T-helper 9 cell (primary cell): ENCODE measurements at places on chromosomes 1 and 21.

DNA sequence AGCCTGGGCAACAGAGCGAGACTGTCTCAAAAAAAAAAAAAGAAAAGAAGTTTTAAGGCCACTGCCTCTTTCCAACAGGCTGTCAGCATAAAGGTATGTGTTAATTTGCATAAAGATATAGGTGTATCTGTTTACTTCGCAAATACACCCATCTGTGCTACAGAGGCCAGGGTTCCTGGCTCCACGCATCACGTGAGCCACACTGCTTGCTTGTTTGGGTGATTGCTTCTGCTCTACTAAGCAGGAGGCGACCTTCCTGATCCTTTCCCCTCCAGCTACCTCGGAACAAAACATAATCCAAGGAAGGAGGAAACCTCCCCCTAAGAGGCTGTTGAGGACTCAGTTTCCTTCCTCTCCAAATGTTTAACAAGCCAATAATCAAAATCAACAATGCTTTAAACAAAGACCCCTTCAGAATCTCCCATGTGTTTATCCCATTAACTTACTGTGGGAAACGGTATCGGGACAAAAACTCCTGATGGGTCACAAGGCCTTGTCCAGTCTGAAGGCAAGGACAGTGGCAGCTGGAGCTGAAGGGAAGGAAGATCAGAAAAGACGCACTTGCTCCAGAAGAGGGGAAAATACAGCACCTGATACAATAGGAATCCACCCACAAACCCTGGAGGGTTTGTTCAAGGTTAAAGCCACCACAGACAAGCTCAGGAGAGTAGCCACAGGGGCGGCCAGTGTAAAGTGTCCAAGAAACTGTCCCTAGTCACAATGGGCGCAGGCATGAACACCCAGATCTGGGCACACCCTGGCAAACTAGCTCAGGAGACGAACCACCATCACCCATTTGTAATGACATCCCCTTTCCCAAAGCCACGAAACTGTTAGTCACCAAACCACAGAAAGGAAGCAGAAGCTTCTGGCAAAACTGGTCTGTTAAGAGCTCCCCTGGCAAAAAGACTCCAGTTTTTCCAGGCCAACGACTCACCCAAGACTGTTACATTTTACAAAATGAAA lies 17.2 kb downstream of the CTNNBIP1 start:
- DNase-seq = no peak

GRCh38 chr1:33975961-33976360 lies 112.1 kb downstream of the HMGB4 start:
- no peak for DNase-seq

DNA sequence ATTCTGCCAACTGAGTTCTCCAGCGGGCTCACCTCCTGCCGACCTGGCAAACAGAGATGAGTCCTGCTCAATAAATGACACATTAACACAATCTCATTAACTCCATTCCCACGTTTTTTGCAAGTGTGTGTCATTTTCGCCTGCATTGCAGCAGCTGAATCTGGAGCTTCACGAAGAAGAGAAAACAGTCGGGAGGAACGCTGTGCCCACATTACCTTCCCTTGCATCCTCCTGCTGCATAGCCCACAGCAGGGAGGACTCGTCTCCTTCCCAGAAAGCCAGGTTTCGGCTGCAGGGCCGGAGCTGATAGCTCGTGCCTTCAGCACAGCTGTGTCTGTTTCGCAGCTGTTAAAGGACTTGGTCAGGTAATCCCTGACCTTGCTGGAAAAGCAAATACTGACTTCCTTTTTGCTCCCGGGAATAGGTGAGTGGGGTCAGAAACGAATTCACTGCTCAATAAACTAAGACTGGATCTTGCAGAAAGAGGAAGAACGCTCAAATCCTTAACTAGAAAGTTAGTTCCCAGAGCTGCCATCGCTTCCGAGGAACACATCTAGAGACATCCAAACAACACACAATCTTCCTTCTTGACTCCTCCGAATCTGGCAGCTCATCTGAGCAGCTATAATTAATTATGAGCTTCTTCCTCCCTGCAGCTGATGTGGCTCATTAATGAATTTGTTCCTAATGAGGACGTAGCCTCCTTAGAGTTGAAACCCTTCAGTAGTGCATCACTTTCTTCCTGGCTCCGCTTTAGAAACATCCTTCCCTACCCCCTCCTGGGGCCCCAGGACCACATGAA lies 33.0 kb downstream of the KANK4 start:
- DNase-seq = no peak

- peak; percentile 48 for DNase-seq
Measured at GRCh38 chr1:152034654-152035538, 1.9 kb downstream of the S100A11 start.

- DNase-seq = no peak
Measured at GRCh38 chr1:106571109-106571508, 485.4 kb upstream of the PRMT6 start.
